ENCODE measurements at places on chromosomes 3 and 15.

GRCh38 chr15:97993310-97993738 lies 32.8 kb downstream of the ARRDC4 start:
- no peak for DNase-seq

DNA sequence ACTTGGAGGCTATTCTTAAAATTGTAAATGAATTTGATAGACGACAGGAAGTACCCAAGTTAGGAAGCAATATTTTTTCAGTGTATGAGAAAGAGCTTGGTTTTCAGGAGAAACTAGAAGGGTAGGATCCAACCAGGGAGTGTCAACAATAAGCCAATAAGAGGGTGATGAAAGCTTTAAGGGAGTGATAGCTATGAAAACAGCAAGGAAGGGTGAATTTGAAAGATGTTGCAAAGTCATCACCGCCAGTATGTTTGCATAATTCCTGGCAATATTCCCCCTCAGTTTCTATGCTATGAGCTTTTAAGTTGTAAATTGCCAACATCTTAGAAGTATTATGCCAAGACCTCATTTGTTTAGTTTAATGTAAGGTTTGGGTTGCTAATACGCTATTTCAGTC lies 11.8 kb upstream of the CSTA start:
- DNase-seq = no peak

GRCh38 chr3:64026346-64026745 lies 3.1 kb upstream of the PSMD6 start:
- no peak for DNase-seq

DNA sequence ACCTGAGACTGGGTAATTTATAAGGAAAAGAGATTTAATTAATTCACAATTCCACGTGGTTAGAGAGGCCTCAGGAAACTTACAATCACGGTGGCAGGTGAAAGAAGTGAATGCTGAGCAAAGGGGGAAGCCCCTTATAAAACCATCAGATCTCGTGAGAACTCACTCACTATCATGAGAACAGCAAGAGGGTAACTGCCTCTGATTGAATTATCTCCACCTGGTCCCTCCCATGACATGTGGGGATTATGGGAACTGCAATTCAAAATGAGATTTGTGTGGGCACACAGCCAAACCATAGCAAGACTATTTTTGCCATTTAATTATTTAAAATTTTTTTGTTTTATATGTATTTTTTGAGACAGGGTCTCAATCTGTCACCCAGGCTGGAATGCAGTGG lies 27.0 kb upstream of the KCTD6 start:
- no peak for DNase-seq

DNA sequence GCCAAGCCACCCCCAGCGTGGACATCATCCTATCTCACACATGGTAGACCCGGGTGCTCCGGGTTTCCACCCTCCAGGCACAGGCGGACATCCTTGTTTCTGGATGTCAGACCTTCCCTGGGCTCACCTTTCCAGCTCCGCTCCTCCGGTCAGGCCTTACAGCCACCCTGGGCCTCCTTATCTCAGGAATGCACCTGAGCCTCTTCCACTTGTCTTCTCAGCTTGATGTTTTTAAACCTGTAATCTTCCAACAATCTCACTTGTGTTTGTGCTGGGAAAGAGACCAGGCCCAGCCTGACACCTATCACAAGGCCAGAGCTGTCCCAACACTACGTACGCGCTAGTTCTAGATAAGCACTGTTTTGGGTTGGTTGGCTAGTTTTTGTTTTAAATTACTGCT lies 53.9 kb downstream of the NIPA2 start:
- no peak for DNase-seq

DNA sequence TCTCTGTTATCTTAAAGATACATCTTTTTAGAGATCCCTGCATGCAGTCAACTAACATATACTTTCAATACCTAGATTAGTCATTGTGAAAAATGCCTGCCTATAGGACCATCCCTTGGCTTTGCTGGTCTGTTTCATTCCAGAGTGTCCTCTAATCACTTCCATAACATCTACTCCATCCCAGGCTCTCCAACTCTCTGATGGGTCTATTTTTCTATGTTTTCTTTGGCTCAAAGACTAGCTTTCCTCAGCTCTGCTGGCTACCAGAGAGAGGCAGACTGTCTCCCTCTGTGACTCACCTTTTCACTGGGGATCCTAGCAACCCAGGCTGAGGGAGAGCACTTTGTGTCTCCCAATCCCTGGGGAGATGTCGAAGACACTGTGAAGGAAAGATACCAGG lies 547.7 kb upstream of the MCTP2 start:
- DNase-seq = no peak
